ENCODE measurements at places on chromosomes 16 and 17. TPM values are rescaled to one million over a fixed set of nuclear protein-coding genes. Genes with fewer than 3 reads are reported as not detected.

DNA sequence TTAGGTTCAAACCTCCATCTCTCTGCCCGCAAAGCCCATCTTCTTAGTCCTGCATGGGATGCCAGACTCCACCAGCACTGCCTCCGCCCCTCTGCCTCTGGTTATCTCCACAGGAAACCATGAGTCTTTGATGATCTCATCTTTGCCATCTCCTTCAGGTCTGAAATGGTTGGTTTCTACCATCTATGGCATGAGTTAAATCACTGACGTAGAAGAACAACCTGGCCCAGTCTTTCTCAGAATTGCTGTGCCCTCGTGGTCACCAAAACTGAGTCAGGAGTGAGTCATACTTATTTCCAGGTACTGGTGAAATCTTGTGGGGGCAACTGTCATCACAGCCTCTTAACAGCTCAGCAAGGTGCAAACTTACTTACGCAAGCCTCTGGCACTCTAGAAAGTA, 468.7 kb upstream of the C16orf82 start:
- DNase-seq = no peak

DNA sequence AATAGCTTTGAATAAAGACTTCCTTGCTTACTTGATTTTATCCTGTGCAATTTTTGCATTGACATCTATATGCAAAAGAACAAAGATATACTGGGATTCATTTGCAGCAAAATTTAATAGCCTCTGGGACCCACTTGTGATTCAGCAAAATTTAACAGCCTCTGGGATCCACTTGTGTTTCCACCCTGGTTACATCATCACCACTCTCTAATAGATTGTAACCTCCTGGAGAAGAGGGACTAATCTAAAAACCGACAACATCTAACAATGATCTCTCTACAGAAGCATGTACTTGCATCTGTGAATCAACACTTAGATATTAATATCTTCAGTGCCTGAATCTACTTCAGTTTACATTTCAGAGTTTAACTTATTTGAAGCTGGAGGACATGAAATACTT, 202.0 kb upstream of the CPHXL start:
- DNase-seq = no peak

DNA sequence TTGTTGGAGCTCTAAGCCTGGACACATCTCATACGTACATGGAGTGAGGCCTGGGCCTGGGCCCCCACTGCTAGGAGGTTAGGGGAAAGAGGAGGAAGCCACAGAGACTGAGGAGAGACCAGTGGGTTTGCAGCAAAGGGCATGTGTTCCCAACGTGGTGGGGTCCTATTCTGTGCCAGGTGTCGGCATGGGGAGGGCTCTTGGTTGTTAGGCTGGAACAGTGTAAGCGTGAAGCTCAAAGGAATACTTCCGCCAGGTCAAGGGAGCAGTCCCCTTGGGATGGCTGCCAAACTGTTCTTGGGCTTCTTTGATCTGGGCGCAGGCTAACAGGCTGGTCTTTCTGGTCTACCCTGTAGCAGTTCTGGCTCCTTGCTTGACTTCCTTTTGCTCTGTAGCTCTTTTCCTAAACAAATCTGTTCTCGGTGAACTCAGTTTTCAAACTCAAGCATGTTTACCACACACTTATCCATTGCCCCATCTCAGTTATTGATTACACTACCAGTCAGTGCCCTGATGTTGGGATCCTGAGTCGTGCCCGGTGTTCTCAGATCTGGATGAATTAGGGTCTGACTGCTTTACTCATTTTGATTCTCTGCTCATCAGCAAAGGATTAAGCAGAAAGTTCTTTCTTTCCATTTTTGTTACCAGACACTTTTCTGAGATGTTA, 36.4 kb downstream of the GPT2 start:
- no peak for DNase-seq

The CCL5 gene
- 0.45 TPM for total RNA-seq

- DNase-seq = no peak
Observed at GRCh38 chr16:80317599-80318037, 223.2 kb upstream of the DYNLRB2 start.

The TUBB3 gene
- total RNA-seq = 832 TPM

The UTS2R gene
- total RNA-seq = not detected

DNA sequence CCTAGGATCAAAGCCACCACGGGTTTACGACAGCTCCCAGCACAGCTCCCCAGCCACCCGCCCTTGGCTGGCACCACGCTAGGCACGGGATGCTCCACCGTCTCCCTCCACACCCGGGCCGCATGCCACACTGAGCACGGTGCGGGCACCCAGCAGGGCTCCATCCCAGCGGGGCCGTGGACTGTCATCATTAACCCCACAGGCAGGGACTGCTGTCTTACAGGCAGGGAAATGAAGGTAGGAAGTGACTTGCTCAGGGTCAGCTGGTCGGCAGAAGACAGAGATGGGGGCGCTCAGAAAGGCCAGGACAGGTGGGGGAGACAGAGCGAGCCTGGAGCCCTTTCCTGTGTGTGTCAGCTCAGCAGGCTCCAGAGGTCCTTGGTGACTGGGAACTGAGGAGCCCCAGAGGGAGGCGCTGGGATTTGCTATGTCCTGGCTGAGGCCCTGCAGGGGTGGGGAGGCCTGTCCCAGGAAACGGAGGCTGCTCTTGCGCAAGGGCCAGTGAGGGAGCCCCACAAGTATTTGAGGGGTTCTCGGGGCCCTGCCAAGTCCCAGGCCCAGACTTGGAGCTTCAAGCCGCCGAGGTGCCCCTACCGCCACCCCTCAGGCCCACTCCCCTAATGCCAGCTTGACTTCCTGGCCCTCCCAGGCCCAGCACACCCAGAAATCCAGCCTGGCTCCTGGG, 3.2 kb downstream of the UBALD1 start:
- DNase-seq = no peak
